ENCODE measurements at places on chromosomes 5 and 9.

DNA sequence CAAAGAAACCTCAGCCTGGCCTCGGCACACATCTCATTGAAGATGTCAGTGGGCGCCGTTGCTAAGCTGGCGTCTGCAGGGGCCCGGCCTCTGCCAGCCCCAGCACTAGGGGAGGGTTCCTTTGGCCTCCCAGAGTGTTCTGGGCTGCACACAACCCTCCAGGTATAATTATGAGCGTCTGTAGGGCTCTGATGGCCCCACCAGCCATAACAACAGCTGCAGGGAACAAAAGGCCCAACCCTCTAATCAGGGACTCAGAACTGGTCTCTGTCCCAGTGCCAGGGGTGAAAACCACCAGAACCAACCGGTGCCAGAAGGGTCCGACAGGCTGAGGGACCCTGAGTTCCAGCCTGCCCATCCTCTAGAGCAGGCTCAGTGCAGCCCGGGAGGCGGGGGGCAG lies 39.5 kb upstream of the SLC12A7 start:
- no peak for DNase-seq

- no peak for DNase-seq
Observed at GRCh38 chr5:137603891-137604290, 104.8 kb upstream of the SPOCK1 start.

GRCh38 chr5:132760601-132761317 lies 13.5 kb downstream of the CCNI2 start:
- no peak for DNase-seq

GRCh38 chr9:74908665-74909064 lies 20.9 kb upstream of the TRPM6 start:
- no peak for DNase-seq

GRCh38 chr5:54985301-54986268 lies at the start of gene ESM1:
TSS of gene ESM1 (minus strand) at chr5:54985593. CDS start at chr5:54985517, 76 bp downstream.
- no peak for DNase-seq

- DNase-seq: no peak
Observed at GRCh38 chr9:673264-673965, 168.1 kb upstream of the DMRT1 start.

- no peak for DNase-seq
Observed at GRCh38 chr5:160480652-160481051, 59.0 kb downstream of the PTTG1 start.

DNA sequence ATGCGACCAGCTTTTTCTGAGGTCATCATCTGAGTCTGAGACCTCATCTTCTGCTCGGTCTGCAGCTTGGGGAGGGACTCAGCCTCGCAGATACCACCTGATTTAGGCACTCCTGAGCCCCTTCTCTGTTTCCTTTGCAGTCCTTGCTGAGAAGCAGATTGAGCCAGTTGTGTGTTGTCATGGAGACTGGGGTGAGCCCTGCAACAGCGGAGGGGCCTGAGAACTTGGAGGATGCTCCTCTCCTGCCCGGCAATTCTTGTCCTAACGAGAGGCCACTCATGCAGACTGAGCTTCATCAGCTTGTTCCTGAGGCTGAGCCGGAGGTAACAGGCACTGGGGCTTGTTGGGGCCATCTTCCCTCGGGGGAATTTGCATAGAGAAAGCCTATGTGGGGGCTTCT lies 19.2 kb downstream of the TEX53 start:
- no peak for DNase-seq

All from GM12878 (cell line).